Placental pericyte (primary cell): ENCODE measurements at places on chromosomes 16 and 17. TPM values are rescaled to one million over a fixed set of nuclear protein-coding genes. Genes with fewer than 3 reads are reported as not detected.

GNGT2 gene
- 0.14 and 0.66 TPM in 2 replicates for total RNA-seq

ZSCAN10 gene
- total RNA-seq, result not detected in 2 replicates

PTGES3L gene
- total RNA-seq, result 0.66 and 1.9 TPM in 2 replicates

MC1R gene
- total RNA-seq, result 3.9 and 5.6 TPM in 2 replicates

CCL17 gene
- total RNA-seq, result not detected in 2 replicates

TBC1D3E gene
- total RNA-seq, result not detected in 2 replicates

TIMP2 gene
- total RNA-seq, result 131 and 164 TPM in 2 replicates

KRTAP4-5 gene
- not detected in 2 replicates for total RNA-seq

KRTAP4-6 gene
- not detected in 2 replicates for total RNA-seq

PYY gene
- total RNA-seq, result not detected in 2 replicates

ZNF423 gene
- under 0.01 TPM in 2 replicates for total RNA-seq

P2RX5 gene
- 0.44 and 2.0 TPM in 2 replicates for total RNA-seq

SLC52A1 gene
- total RNA-seq, result 0.14 TPM in 1 of 2 replicates, not detected in the other

AARSD1 gene
- 16.0 and 17.3 TPM in 2 replicates for total RNA-seq

SOX15 gene
- total RNA-seq, result 0.22 and 0.57 TPM in 2 replicates
